ENCODE measurements at places on chromosomes 13 and 19. TPM values are rescaled to one million over a fixed set of nuclear protein-coding genes. Genes with fewer than 3 reads are reported as not detected.

TFPT gene
- total RNA-seq = 39.5 TPM

CXCL17 gene
- total RNA-seq = not detected

RHPN2 gene
- 1.4 TPM for total RNA-seq

SYT3 gene
- not detected for total RNA-seq

FBXO27 gene
- total RNA-seq = not detected

ZNF491 gene
- total RNA-seq = 1.4 TPM

FAM83E gene
- 2.5 TPM for total RNA-seq

ARRDC5 gene
- 1.5 TPM for total RNA-seq

FCAR gene
- not detected for total RNA-seq

GMIP gene
- 111 TPM for total RNA-seq

KLF1 gene
- not detected for total RNA-seq

SHC2 gene
- not detected for total RNA-seq

KLK14 gene
- 0.67 TPM for total RNA-seq

BICRA gene
- total RNA-seq = 23.3 TPM

MLLT1 gene
- total RNA-seq = 38.4 TPM

ADGRE2 gene
- 0.73 TPM for total RNA-seq

CGB2 gene
- total RNA-seq = not detected

CEACAM7 gene
- not detected for total RNA-seq

OLFM2 gene
- total RNA-seq = 11.3 TPM

OR7C1 gene
- not detected for total RNA-seq

MCEMP1 gene
- not detected for total RNA-seq

CLDN10 gene
- total RNA-seq = not detected

DHX34 gene
- total RNA-seq = 13.0 TPM

RNF225 gene
- 0.35 TPM for total RNA-seq

ZFR2 gene
- not detected for total RNA-seq

CPB2 gene
- total RNA-seq = not detected

APOC4 gene
- total RNA-seq = not detected

IZUMO1 gene
- not detected for total RNA-seq

FBXO17 gene
- 0.35 TPM for total RNA-seq

IRGC gene
- total RNA-seq = not detected

FFAR1 gene
- total RNA-seq = not detected

FSD1 gene
- 12.7 TPM for total RNA-seq

MATK gene
- 14.8 TPM for total RNA-seq

ZNF729 gene
- not detected for total RNA-seq

ZNF415 gene
- total RNA-seq = 1.9 TPM

SELENOV gene
- not detected for total RNA-seq

LATS2 gene
- total RNA-seq = 3.2 TPM

IZUMO2 gene
- not detected for total RNA-seq

KLK3 gene
- not detected for total RNA-seq

FGF14 gene
- total RNA-seq = not detected

SLITRK5 gene
- total RNA-seq = not detected

CILP2 gene
- total RNA-seq = 0.25 TPM

CACNA1A gene
- 0.82 TPM for total RNA-seq

LRFN3 gene
- 13.5 TPM for total RNA-seq
